Stimulated activated CD8-positive, alpha-beta memory T cell treated with anti-CD3 and anti-CD28 coated beads, Interleukin-7, amount 100 ng/mL, for 1 hour (primary cell): ENCODE measurements at places on chromosomes 7 and 10.

GRCh38 chr10:128808921-128809440 is 658.1 kb upstream of the MGMT start:
- DNase-seq: no peak

GRCh38 chr10:128912568-128913311 is 554.3 kb upstream of the MGMT start:
- no peak for DNase-seq

GRCh38 chr10:5334196-5334880 is 30.4 kb upstream of the UCN3 start:
- DNase-seq: no peak

DNA sequence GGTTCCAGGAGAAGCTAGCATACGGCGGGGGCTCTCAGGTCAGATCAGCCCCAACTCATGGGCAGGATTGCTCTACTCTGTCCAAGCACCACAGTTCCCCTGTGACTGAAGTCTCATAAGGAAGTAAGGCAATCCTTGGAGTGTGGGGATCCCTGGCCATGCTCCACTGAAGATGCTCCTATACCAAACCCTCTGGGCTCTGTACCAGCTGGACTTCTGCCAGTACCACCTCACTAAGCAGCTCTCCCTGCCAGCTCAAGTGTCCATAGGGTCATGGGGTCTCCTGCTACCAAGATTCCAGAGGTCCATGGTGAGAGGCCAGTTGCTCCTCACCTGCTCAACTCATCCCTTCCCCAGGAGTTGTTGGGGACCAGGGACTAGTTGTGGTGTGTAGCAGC is 355.7 kb upstream of the STEAP1 start:
- no peak for DNase-seq

- DNase-seq: no peak
Observed at GRCh38 chr7:116510795-116511194, 11.3 kb downstream of the CAV2 start.

DNA sequence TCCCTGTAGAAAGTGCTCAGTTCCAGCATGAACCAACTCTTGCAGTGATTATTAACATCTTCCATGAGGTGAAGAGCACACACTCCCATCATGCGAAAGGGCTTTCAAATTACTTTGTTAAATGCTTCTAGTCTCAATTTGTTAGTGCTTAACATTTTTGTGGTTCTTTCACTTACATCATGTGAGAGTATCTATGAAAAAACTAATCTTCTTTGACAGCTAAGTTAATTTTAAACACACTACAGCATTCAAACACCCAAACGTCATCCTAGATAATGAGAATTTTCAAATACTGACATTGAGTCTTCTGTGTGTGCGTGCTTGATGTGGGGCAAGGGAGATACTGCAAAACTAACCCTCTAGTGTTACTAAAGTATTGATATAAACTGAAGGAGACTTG is 84.8 kb downstream of the ETV1 start:
- DNase-seq: no peak

DNA sequence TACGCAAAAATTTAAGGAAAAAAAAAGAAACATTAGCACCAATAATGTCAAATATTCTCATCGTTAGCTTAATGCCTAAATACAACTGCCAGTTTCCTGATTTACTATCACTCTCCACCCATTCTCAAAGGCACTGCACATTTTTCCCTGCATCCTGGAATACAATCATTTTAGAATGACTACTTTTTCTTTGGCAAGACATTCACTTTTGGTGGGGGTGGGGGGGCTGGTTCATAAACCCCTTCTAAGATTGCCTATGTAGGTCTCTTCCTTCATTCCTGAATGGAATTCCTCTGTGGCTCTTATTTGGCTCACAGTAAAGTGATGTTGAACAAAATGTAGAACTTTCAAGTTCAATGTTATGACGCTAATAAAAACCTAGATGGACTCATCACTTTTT is 74.3 kb downstream of the RNLS start:
- no peak for DNase-seq

- DNase-seq: no peak
Observed at GRCh38 chr10:75283078-75283670, 47.4 kb upstream of the COMTD1 start.

GRCh38 chr7:147170341-147171012 is 1053.9 kb downstream of the CNTNAP2 start:
- no peak for DNase-seq

- no peak for DNase-seq
Observed at GRCh38 chr10:48724127-48724526, 39.5 kb downstream of the WDFY4 start.

DNA sequence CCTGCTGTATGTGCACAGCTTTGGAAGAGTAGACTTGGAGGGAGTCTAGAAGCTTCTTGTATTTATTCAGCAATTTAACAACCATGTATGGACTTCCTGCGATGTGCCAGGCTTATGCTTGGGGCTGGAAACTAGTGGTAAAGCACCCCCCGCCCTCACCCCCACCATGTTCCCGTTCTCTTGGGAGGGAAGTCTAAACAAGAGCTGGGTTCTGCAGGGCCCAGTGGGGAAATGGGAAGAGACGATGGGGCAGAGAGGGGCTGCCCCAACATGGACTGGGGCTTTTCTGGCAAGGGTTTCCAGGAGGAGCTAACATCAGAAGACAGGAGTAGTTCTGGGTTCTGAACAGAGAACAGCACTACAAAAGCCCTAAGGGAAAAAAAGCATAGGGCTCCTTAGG is 8.0 kb downstream of the RASSF4 start:
- no peak for DNase-seq
